ENCODE measurements at places on chromosomes 12 and 14.

- DNase-seq, result no peak
These were observed 165.0 kb upstream of the DCN start for GRCh38 chr12:91347481-91348214.

- peak; percentile 93 for DNase-seq
These were observed 75.3 kb upstream of the CEP83 start for GRCh38 chr12:94534774-94535509.

- DNase-seq, result no peak
These were observed 13.8 kb downstream of the MGST1 start for GRCh38 chr12:16361142-16361783.

DNA sequence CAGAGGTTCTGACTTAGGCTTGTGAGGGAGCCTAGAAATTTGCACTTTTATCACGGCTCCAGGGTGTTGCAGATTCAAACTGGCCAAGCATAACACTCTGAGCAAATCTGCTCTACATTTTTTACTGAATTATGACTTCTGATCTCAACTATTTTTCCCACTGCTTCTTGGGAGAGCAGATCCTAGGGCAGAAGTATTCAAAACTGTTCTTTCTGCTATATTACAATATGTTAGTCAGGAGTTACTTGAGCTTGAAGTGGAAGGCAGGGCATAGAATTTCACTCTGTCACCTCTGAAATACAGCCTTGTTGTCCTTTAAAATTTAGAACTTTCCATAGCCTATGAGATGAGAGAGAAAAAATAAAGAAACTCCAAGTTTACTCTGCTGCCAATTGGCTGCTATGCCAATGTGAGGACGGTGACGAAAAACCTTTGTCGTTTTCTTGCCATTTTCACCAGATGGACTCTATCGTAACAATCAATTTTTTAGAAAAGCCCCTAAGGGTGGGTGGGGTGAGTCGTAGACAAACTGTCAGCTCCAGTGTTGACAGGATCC lies 16.4 kb upstream of the KERA start:
- DNase-seq, result no peak

GRCh38 chr12:79933532-79934264 lies 1.2 kb downstream of the PPP1R12A start:
- no peak for DNase-seq

DNA sequence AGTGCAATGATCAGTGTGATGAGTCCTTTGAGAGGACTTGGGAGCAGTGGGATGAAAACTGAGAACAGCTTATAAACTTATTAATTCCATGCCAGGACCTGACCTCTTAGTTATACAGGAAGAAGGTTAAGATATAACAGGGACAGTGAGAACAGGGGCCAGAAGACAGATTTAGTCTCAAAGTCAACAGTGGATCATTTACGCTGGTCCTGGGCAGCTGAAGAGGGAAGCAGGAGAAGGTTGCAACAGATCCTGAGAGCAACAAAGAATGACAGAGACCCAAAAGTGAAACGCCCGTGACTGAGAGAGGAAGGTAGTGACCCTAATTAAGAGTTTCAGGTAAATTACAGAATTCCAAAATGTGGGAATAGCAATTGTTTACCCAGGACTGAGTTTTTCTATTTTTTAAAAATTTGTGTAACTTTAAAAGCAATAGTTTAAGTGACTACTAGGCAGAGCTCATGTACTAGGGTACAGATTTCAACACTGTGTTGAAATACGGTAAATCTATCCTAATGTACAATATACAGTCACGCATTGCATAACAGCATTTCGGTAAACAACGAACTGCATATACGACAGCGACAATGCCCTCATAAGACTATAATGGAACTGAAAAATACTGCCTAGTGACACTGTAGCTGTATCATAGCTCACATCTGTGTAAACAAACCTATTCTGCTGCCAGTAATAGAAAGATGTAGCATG lies 77.7 kb upstream of the GNPNAT1 start:
- no peak for DNase-seq

DNA sequence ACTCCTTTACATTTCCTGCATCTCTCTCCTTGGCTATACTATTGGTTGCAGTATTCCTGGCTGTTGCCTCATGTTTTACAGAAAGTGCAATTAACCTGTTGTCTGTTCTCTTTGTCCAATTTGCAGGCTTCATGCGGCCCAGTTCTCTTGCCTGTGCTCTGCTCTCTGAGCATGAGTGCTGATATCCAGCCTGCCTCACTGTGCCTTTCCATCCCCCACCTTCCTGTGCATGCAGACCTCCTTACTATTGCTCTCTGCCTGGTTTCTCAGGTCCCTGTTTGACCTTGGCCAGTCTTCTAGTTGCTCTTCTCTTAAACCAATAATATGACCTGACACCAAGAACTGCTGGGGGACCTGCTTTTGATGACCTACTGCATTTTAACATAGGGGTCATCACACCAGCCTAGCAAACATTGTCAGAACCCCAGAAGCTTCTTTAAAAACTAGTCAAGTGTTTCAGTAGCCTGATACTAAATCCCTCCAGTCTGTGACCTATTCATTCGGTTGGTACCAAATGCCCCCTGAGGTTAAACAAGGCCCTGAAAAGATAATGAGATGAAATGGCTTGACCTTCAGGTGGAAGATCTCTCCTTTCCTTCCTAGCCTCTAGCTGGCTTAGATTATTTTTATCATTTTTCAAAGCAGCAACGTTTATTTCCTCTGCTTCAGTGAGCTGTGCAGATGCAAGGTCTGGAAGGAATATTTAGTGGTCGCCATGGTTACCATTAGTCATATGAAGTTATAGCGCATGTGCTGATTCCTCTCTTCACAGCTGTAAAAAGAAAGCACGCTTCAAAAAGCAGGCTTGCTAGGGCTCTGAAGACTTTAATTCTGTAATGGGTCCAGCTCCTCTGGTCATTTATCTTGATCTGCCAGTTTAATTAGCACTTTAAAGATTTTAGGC lies 216.5 kb downstream of the PHLDA1 start:
- DNase-seq, result peak; percentile 51

DNA sequence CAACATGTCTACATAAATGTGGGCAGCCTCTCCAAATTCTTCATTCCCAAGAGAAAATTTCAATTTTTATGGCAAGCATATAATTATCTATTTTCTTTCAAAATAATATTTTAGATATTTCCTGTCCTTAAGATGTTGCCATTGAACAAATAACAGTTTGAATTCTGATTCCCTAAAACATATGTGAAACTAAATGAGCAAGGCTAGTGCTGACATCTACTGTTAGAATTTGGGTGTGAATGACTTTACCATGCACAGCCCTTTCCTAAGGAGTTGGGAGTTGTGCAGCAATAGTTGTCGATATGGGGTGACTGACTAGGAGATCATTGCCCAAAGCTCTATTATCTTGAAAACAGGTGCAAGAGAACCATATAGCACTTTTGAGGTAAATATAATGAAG lies 108.2 kb upstream of the SLC38A4 start:
- peak; percentile 88 for DNase-seq

DNA sequence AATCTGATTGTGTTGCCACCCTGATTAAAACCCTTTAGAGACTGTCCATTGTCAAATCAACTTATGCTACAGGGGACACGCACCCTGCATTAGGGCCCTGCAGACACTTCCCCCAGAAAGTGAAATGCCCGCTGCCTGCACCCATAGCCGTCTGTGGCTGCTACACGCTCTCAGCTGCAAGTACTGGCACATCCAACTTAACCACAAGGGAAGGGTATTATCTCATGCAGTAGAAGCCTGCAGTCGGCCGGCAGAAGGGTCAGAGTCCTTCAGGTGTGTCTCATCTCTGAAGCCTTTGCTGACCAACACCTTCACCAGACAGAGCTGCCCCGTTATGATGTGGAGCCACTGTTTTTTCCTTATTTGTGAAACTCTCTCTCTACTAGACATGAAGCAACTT lies 20.8 kb downstream of the CFAP251 start:
- no peak for DNase-seq

DNA sequence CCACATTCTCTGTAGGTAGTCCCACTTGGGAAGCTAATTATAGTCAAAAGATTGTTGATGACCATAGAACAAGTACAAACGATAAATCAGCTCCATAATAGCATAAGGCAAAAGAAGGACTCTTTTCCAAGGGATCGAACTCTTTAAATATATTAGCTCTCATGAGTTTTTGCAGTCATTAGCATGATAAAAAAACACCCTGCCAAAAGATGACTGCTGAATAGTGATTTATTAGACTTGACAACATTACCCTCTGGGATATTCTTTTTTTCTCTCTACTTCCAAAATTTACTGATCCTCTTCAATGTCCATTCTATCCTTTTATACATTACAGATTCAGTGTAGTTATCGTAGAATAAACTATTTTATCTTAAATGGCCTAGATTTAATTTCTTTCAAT lies 14.2 kb downstream of the EPYC start:
- no peak for DNase-seq

DNA sequence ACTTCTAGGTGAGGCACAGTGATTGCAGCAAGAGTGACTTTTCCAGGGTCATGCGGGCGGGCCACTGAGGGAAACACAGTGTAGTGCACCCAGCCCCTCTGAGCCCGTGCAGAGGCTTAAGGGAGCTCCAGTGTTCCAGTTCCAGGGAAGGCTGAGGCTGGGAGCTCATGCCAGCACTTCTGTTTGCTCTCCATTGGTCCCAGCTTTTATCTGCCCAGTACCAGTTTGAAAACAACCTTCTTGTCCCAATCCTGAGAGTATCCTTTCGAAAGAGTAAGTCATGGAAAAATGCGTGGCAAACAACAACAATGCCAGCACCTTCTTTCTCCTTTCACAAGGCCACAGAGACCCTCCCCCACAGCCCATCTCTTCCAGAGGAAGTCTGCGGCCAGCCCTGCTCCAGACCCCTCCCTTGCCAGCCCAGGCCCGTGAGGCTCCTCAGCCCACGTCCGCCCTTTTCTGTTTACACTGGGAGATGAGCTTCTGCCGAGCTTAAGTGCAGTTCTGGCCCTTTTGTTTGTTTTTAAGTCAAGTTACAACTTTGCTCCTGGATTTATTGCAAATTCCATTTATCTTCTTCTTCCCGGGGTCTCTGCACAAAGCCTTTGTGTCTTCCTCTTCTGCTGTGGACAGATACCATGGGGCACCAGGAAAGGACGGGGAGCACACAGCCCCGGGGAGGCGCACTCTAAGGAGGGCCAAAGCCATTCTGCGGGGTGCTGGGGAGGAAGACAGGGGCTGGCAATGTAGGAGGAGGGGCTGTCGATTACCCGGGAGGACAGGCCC lies 185.6 kb downstream of the ZFP36L1 start:
- DNase-seq, result no peak

DNA sequence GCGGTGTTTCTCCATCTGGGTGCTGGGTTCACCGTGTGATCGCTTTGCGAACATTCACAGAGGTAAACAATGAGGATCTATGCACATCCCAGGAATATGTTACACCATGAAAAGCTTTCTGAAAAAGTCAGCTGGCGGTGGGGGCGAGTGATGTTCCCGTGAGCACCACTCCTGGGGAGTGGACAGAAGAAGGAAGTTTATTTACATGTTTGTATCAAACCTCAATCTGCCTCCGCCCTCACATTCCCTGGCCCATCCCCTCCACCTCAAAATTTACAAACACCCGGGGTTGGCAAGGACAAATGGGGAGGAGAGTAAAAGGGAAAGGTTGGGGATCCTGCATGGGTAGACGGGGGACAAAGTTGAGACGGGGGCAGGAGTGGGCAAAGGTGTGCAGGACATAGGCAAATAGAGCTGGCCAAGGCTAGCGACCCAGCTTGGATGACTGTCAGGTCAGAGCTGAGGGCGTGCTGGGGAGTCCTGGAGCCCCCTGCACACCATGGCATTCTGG lies 6.9 kb downstream of the TNFRSF1A start:
- DNase-seq, result no peak

DNA sequence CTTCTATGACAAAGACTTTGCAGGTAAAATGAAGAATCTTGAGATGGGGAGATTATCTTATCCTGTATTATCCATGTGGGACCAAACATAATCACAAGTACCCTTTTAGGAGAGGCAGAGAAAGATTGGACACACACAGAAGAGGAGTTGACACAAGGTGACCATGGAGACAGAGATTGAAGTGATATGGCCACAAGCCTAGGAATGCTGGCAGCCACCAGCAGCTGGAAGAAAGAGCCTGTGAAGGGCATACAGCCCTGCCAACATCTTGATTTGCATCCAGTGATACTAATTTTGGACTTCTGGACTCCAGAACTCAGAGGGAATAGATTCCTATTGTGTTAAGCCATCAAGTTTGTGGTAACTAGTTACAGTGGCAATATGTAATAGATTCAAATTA lies 78.1 kb downstream of the RPS29 start:
- DNase-seq, result no peak

- peak; percentile 64 for DNase-seq
These were observed 1.0 kb downstream of the FAIM2 start for GRCh38 chr12:49902399-49903350.

GRCh38 chr14:30710876-30711275 lies 88.8 kb downstream of the SCFD1 start:
- DNase-seq, result no peak

- DNase-seq, result no peak
These were observed 62.9 kb downstream of the EPS8 start for GRCh38 chr12:15726027-15726877.

DNA sequence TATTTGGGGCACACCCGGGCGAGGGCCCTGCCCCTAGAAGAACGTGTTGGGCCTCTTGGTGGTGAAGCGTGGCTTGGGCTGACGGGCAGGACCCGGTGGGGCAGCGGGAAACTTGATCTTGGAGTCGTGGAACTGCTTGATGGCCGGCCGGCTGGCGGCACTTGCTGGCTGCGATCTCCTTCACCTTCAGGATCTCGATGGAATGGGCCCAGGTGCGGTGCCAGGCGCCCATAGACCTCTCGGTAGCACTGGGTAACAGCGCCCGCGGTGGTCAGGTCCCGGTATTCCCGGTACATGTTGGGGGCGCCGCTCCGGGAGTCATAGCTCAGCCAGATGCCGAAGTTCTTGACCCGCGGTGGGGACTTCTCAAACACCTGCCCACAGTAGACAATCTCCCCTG lies 16.5 kb downstream of the UBR7 start:
- no peak for DNase-seq

DNA sequence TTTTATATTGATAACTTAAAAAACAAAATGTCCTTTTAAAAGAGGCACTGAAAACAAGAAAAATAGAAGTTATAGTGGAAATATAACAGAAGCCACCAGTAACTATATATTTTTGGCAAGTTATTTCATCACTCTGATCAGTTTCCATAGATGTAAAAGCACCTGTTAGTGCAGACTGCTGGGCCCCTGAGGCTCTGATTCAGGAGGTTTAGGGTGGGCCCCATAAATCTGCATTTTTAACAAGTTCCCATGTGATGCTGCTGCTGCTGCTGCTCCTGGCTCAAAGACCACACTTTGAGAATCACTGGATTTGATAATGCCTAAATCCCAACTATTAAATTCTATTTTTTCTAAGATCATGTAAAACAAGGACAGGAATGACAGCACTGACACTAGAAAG lies 251.1 kb downstream of the MED13L start:
- no peak for DNase-seq
